ENCODE measurements at places on chromosomes 4 and X. TPM values are rescaled to one million over a fixed set of nuclear protein-coding genes. Genes with fewer than 3 reads are reported as not detected.

The TRIM2 gene
- polyA plus RNA-seq = 12.2 TPM

The TEX13B gene
- not detected for polyA plus RNA-seq

The PLAC8 gene
- 0.61 TPM for polyA plus RNA-seq

The DMP1 gene
- not detected for polyA plus RNA-seq

The SPOCK3 gene
- not detected for polyA plus RNA-seq

The SSX4B gene
- not detected for polyA plus RNA-seq

The XG gene
- 70.9 TPM for polyA plus RNA-seq

The FREM3 gene
- not detected for polyA plus RNA-seq

The CENPC gene
- 7.9 TPM for polyA plus RNA-seq

The USP27X gene
- polyA plus RNA-seq = 3.1 TPM

The TECRL gene
- not detected for polyA plus RNA-seq

The DGAT2L6 gene
- not detected for polyA plus RNA-seq

The ZFYVE28 gene
- 0.33 TPM for polyA plus RNA-seq

The NDNF gene
- polyA plus RNA-seq = not detected

The KLHL34 gene
- polyA plus RNA-seq = not detected

The PCSK1N gene
- polyA plus RNA-seq = 1.6 TPM

The SCFD2 gene
- polyA plus RNA-seq = 13.9 TPM

The EDA2R gene
- 2.5 TPM for polyA plus RNA-seq

The GABRB1 gene
- polyA plus RNA-seq = not detected

The CT45A5 gene
- polyA plus RNA-seq = not detected

The ATP8A1 gene
- 0.05 TPM for polyA plus RNA-seq

The LANCL3 gene
- 0.97 TPM for polyA plus RNA-seq

The PABPC1L2A gene
- not detected for polyA plus RNA-seq

The GLRA2 gene
- not detected for polyA plus RNA-seq

The SYTL4 gene
- polyA plus RNA-seq = 0.87 TPM

The EVC gene
- polyA plus RNA-seq = 7.3 TPM

The MGARP gene
- polyA plus RNA-seq = 0.58 TPM

The KLF8 gene
- polyA plus RNA-seq = 24.7 TPM

The ITGB1BP2 gene
- 0.44 TPM for polyA plus RNA-seq

The HPSE gene
- polyA plus RNA-seq = 5.7 TPM

The CDX4 gene
- not detected for polyA plus RNA-seq

The TIMP1 gene
- polyA plus RNA-seq = 151 TPM

The HDX gene
- polyA plus RNA-seq = 2.4 TPM

The F11 gene
- not detected for polyA plus RNA-seq

The SLC9A7 gene
- polyA plus RNA-seq = 10.1 TPM

The APELA gene
- polyA plus RNA-seq = not detected

The ARSD gene
- 7.9 TPM for polyA plus RNA-seq

The CCNA2 gene
- polyA plus RNA-seq = 17.7 TPM

Data from keratinocyte (primary cell).